Stimulated activated CD4-positive, alpha-beta T cell treated with anti-CD3 and anti-CD28 coated beads, Interleukin-1b, Interleukin-23, amount 100 ng/mL, for 1 hour (primary cell): ENCODE measurements at places on chromosomes 12 and 14.

- no peak for DNase-seq
Measured at GRCh38 chr12:50103767-50104321, at the start of gene GPD1. GPD1 (plus strand) TSS chr12:50104008; CDS start chr12:50104051, 43 bp downstream.

DNA sequence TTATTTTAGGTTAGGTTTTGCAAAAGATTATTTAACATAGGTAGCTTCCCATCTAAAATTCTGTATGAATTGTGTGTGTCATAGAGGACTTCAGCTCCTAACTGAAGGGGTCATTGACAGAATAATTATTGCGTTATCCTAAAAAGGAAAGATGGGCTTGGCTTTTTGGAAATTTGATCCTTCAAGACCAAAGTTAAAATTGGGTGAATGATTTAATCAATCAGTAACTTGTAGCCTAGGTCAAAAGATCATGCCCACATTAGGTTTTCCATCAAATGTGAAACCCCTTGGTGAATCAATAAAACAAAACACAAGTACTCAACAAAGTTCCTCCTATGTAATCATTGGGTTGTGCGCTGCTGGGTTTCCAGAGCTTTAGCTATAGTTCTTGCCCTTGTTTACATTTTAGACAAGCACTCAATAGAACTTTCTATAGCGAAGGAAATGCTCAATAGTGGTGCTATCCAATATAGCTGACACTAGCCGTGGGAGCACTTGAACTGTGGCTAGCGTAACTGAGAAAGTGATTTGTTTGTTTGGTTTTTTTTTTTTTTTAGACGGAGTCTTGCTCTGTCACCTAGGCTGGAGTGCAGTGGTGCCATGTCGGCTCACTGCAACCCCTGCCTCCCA lies 37.6 kb upstream of the ARHGAP5 start:
- no peak for DNase-seq

DNA sequence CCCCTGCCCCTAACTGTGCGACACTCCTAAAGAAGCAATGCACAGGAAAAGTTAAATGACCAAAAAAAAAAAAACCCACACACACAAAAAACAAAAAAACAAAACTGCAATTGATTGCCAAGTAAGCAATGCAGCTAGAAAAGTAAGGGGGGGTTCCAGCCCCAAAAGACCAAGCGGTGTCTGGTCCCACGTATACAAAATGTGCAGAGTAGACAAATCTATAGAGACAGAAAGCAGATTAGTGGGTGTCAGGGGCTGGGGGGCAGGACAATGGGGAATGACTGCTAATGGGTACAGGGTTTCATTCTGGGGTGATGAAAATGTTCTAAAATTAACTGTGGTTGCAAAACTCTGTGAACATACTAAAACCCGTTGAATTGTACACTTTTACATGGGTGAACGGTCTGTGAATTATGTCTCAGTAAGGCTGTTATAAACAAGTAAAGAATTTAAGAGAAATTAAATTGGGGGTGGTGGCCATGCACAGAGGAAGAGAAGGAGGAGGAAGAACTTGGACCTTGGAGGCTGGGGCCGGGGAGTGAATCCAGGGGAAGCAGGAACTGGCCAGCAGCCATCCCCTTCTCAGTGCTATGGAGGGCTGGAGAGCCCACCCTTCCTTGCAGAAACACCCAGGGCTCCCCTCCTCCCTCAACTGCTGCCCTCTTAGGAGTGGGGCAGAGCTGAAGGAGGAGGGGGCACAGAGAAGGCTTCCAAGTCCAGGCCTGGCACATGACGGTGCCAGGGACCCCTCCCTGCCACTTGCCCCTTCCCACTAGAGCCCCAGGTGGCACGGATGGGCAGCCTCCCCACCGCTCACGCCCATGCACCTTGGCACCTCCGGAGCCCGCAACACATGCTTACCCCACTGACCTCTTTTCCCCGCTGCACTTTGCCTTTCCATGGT lies 45.4 kb downstream of the KDM2B start:
- DNase-seq: no peak

DNA sequence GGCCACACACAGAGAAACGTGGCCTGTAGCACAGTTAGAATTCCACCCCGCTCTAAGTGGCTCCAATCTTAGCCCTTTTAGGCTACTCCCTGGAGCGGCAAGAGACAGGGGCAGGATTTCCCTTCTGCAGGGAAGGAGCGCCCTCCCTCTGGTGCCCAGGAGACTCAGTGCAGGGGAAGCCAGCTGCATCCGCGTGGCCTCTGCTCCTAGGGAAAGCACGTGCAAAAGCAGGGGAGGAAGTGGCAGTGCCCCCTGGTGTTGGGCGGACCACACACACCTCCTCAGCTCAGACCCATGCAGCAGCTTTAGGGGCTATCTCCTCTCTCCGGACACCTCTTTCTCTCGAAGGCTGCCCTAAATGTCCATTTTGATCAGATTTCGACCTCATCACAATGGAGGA lies 50.0 kb downstream of the SPRING1 start:
- no peak for DNase-seq

DNA sequence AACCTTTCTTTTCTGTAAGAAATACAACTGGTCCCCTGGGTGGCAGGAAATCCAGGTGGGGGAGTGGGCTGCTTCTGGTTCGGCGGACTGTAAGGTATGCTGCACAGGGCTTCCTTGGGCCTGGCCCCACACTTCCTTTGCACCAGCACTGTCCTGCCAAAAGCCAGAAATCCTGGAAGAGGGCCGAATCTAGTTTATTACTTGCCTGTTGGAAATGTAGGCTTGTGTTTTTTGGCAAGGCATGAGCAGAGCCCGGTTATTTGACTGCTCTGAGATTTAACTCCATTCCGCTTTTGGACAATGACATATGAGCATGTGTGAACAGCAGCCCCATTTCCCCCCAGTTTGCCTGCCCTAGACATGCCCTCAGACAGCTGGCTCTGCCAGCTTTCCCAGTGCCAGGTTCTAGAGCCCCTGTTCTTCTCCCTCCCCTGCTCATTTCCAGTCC lies 86.6 kb downstream of the BORCS5 start:
- DNase-seq: no peak

GRCh38 chr14:99780690-99781089 lies 12.5 kb upstream of the EML1 start:
- no peak for DNase-seq

DNA sequence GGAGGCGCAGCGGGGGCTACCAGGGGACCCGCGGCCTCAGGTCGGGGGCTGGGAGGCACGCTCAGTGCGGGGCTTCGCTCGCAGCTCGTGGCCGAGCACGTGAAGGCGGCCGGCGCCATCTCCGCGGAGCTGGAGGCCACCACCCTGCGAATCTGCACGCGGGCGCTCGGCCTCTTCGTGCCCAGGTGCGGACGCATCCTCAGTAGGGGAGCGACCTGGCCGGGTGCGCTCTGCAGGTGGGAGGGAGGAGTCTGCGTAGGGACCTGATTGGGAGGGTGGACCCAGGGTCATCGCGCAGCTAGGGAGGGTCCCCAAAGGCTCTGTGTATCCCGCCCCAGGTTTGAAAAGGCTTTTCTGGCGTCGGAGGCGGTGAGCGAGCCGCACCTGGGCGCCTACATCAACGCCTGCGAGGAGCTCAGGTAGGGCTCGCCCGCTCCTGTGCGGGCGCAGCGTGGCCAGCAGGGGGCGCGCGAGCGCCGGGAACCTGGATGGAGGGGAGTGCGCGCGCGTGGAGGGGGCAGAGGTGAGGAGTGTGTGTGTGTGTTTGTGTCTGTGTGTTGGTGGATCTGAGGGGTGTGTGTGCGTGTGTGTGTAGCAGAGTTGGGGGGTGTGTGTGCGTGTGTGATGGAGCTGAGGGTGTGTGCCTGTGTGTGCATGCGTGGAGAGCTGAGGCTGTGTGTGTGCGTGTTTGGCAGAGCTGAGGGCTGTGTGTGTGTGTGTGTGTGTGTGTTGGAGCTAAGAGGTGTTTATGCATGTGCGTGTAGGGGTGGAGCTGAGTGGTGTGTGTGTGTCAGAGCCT lies 10.3 kb downstream of the EXOC3L4 start:
- peak; percentile 49 for DNase-seq

- no peak for DNase-seq
Measured at GRCh38 chr12:56476972-56477432, 8.6 kb downstream of the SPRYD4 start.

- no peak for DNase-seq
Measured at GRCh38 chr12:109744986-109745942, 31.6 kb downstream of the FAM222A start.

DNA sequence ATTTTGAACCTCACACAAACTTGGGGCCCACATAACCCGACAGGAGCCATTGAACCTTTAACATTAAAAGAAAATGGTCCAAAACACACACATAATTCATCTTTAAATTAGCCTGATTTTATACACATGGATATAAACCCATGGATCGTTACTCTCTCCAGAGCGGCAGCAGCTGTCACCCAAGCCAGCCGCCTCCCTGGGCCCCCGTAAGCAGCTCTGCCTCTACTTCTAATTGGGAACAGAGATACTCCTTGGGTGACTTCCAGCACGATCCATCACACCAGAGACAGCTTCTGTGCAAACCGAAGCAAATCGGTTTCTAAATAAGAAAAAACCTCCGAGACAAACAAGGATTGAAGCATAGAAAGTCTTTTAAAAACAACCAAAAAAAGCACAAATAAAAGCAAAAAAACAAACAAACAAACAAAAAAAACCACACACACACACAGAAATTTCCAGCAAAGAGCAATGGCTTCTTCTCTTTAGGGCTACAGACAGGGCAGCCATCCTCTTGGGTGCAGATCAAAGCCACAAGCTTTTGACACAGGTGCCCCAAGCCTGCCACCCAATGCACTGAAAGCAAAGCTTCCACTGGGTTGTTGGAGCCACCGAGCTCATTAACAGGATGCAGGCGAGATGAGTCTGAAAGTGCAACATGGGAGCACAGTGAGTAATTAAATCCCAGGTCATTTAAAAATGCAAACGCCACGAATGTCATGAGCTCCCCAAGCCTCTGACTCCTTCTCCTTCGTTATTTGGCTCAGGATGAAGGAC lies 156.9 kb downstream of the DPF3 start:
- DNase-seq: no peak

DNA sequence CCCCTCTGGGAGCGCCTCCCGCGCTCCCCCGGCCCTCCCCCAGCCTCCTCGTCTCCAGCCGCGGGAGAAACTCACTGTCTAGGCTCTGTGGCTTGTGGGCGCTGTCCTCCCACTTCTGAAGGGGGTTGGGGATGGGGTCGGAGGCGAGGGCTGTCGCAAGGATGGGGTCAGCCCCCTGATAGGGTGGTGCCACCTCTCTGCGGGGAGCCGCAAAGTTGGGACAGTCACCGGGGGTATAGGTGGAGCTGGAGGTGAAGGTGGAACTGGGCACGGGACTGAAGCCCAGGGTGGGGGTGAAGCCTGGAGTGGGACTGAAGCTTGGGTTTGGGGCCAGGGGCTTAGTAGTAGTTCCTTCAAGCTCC lies 12.2 kb downstream of the TNFRSF1A start:
- no peak for DNase-seq

DNA sequence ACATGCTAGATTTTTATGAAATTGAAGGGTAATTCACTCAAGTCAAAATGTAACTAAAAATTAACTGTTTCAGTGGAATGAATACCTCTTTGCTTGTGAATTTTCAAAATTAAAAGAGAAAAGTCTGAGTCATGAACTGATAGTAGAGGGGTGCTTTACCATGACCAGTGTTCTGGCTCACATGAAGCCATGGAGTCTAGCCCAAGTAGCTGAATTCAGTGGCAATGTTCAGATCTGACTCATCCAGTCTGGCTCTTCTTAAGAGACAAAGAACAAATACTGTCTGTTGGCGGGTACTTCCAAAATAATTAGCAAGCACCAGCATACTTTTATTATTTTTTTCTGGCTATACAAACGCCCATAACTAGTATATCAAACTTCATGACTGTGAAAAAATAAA lies 366.3 kb upstream of the GARIN6 start:
- no peak for DNase-seq

- DNase-seq: no peak
Measured at GRCh38 chr14:96949594-96949993, 152.4 kb downstream of the VRK1 start.

DNA sequence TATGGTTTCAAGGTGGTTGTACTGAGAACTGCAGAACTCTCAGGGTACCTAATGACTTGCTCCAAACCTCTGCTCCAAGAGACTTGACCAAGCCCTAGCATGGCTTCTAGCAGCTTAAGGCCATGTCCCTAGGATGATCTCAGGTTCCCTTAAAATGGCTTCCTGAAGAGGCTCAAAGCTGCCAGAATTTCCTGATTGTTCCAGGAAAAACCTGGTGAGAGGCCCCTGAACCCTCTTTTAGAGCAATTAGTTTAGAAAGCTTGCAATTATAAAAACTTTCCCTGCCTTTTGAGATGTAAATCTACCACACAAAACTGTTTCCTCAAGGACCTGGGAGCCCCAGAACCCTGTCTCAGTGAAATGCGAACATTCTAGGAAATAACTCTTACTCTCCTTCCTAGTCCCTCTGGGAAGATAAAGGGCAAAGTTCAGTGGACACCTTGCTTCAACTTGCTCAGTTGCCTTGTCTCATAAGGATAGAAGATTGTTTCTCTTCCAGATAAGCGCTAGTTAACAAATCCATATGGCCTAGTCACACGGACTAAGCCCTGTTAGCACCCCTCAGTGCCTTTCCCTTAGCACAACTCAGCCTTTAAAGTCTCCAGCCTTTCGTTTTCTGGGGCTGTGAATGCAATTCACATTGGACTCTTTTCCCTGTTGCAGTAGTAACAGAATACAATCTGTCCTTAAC lies 2.5 kb downstream of the CMAS start:
- DNase-seq: no peak

- no peak for DNase-seq
Measured at GRCh38 chr12:15323480-15323879, 1.2 kb downstream of the PTPRO start.

DNA sequence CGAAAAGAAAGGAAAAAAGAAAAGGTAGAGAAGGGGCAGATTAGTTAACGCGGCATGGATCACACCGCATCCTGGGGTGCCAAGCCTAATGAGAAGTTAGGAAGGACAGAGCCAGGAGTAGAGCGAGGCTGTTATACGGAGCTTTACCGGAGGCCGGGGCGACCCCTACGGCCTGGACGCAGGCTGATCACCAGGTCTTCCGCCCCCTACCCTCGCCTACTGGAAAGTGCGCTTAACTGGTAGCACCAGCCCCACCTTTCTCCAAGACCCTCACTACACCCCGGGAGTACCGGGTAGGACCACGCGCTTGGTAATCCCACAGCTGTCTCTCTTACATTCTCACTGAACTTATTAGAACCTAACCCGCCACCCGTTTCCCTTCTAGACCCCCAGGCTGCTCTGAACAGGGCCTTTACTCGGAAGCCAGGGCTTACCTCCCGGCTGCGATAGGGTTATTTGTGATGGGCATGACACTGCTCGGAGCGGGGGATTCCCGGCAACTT lies 33.8 kb downstream of the WBP11 start:
- DNase-seq: no peak

- DNase-seq: no peak
Measured at GRCh38 chr14:35766700-35767082, 42.4 kb downstream of the RALGAPA1 start.

- DNase-seq: no peak
Measured at GRCh38 chr12:113506867-113507266, 35.2 kb upstream of the LHX5 start.

- DNase-seq: no peak
Measured at GRCh38 chr14:104390221-104390931, 189.2 kb upstream of the C14orf180 start.
